ENCODE measurements at places on chromosomes 3 and 15.

GRCh38 chr15:64979252-64979710 is 10.4 kb downstream of the SPG21 start:
- DNase-seq, result no peak

GRCh38 chr15:100588638-100589242 is 13.2 kb downstream of the LINS1 start:
- DNase-seq, result peak; percentile 7

DNA sequence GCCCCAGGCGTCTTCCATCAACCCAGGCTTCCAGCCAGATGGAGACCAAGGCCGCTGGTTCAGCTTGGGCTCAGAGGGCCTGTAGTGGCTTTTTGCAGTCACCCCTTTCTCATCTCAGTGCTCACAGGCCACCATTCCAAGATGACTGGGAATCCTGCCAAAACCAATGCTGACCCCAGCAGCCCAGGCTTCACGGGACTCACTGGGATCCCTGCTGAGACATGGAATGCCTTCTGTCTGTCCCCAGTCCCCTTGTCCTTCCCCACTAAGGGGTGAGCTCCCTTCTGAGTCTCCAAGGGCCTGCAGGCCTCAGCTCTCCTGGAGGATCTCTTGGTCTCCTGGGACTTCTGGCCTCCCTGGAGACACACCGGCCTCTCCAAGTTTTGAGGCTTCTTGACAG is 77.4 kb upstream of the SEC13 start:
- no peak for DNase-seq

DNA sequence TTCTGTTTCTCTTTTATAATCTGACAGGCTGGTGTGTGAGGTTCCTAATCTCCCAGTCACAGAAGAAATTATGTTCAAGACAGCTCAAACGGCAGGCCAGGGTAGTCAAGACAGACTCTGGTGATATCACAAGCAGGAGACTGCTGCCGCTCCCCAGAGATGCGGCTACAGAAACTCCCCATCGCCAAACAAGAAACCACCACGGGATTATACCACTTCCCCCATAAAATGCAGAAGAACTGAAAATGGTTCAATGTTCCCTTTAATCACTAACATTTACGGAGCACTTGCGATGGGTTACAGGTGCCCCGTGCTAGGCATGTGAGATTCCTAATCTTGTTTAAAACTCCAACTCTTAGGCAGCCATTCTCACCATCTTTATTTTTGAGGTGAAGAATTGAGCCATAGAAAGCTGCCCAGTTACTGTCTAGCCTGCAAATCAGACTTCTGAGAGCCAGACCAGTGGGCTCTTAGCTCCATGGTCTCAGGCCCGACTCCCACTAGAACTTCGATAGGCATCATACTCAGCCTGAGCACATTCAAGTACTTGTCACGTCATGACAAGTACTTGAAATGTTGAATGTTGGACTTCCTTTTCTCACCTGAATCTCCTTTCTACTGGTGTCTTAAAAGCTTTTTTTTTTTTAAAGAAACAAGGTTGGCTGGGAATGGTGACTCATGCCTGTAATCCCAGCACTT is 58.4 kb downstream of the TBC1D2B start:
- DNase-seq, result no peak

- no peak for DNase-seq
Observed at GRCh38 chr3:130582457-130583153, 65.6 kb downstream of the COL6A6 start.

DNA sequence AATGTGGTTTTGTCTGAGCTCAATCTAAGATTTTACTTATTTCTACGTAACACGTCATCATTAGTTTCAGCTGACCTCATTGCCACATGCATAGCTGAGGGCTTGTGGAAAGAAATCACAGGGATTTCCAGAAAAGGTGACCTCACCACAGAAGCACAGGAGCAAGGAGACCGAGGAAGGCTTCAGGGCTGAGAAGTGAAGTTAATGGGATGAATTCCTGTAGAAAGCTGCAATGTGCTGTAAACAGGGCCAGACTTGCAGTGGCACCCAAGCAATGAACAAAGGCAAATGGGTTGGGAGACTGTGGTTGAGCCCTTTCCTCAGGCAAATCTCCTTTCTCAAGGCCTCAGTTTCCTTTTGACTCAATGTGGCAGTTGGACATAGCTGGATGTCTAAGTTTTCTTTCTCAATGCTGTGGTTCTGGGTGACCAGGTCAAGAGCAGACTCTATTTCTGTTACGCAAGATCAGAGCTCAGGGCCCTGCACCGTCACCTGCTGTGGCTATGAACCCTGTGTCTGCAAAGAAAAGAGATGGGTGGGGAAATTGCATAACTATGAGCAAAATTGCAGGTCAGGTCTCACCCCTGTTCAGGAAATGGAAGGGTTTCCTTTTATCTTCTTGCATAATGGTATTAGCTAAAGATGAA is 252.2 kb upstream of the TBL1XR1 start:
- DNase-seq, result no peak

- DNase-seq, result no peak
Observed at GRCh38 chr3:155682426-155683343, 62.2 kb downstream of the PLCH1 start.

GRCh38 chr3:127275287-127275781 is 12.5 kb downstream of the PRR20G start:
- no peak for DNase-seq

DNA sequence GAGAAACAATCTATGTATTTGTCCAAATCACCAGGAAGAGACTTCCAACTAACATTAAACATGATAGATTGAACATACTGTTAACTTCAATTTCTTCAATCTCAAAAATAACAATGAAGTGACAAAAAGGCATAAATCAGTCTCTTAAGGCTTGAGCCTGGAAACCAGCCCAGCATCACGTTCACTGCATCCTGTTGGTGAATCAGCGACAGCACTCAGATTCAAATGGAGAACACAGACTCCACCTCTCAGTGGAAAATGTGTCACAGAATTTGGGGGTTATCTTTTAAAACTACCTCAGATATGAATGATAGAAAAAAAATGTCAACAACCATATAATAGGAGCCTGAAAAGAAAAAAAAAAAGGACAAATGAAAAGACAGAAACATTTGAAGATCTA is 212.0 kb downstream of the MINAR1 start:
- DNase-seq, result no peak

GRCh38 chr15:79609506-79609905 is 177.4 kb downstream of the MINAR1 start:
- DNase-seq, result no peak

DNA sequence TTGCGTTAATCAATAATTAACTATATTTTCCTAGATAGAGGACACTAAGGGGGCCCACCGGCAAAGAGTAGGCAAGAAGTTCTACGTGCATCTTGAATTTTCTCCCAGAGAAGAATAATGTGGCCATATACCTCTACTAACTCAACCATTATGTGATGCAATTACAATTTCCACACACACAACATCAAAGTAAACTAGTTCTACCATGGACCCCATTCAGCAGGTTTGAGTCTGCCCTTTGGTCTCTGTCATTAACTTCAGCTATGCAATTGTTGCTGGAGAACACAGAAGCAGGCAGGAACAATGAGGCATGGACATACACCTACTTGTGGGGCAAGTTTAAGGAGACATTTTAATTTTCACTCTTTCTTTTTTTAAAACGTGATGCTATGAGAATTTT is 705.9 kb downstream of the PDCD6IP start:
- no peak for DNase-seq

- DNase-seq, result no peak
Observed at GRCh38 chr3:137764563-137765309, 621 bp downstream of the SOX14 start.

- DNase-seq, result no peak
Observed at GRCh38 chr3:71461114-71461513, 122.4 kb downstream of the FOXP1 start.

GRCh38 chr3:52140769-52141168 is 13.5 kb downstream of the POC1A start:
- DNase-seq, result no peak

DNA sequence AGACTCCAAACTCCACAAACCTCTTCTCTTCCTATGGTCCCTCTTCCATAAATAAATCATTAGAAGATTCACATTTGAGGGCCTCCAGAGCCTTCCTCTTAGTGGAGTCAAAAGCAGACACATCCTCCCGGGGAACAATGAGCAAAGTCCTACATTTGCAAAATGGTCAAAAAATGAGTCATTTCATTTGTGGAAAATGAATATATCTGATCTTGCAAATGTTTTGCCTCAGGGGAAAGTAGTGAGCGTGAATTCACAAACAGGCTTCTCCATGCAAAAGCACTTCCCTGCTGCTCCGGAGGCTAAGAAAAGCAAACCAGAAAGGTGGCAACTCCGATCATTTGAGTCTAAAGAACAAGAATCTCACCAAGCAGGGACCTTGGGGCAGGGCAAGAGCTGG is 86.7 kb upstream of the IQSEC1 start:
- DNase-seq, result no peak

- no peak for DNase-seq
Observed at GRCh38 chr3:71026634-71027578, 556.6 kb downstream of the FOXP1 start.

- no peak for DNase-seq
Observed at GRCh38 chr3:6601374-6601773, 259.5 kb upstream of the GRM7 start.

- DNase-seq, result no peak
Observed at GRCh38 chr3:123743121-123743520, 141.0 kb downstream of the MYLK start.

GRCh38 chr3:69137005-69137404 is 14.6 kb upstream of the LMOD3 start:
- no peak for DNase-seq

- DNase-seq, result no peak
Observed at GRCh38 chr3:124862006-124862405, 25.2 kb downstream of the ITGB5 start.

- no peak for DNase-seq
Observed at GRCh38 chr3:179151474-179151873, 3.3 kb downstream of the PIK3CA start.

DNA sequence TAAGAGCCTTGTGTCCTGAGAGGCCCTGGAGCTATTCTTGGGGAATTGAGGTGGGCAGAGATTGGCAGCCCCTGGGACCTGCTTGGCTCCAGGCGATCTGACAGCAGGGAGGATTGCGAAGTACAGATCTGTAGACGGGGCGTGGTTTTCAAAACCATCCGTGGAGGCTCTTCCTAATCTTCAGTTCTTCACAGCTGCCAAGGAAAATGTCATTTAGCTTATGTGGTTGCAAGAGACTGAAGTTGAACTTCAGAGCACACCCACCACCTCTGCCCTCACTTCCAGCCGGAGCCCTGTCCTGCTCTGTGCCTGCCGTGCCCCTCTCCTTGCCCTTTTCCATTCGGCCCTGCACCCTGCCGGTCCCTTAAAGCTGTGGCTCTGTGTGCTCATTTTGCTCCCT is 12.9 kb downstream of the NISCH start:
- peak; percentile 28 for DNase-seq

DNA sequence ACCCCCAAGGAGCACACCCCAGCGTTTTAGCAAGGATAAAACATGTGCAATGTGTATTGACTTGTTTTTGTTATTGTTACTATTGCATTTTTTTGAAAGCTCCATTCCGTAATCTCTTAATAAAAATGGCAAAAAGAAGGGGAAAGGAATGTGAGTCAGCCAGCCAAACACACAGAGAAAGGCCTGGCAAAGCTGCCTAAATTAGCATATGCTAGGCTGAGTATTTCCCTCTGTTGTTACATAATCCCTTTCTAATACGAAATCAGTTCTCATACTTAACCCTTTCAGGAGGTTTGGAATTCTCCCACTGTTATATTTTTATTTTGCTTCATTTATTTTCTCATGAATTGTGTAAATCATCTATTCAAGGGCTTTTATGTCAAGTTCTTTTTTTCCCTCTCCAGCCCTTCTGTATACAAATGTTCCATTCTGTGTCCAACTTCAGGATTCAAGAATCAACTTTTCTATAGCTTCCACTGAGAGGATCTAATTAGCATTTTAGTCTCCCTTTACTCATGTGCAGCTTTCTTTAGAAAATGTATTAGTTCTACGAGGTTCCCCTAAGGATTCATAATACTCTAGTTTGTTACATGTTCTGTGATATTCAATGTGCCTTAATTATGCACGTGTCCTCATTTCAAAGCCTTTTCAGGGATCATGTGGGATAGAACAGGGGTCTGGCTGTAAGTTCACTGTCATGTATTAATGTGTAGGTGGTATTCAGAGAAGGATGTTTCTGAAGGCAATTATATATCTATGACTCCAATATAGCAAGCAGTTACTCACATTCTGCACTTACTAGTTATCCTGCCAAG is 9.2 kb downstream of the CADM2 start:
- no peak for DNase-seq

- no peak for DNase-seq
Observed at GRCh38 chr3:126955004-126955790, 27.7 kb upstream of the PLXNA1 start.

- peak; percentile 46 for DNase-seq
Observed at GRCh38 chr15:71455107-71455506, 339.8 kb downstream of the THSD4 start.

DNA sequence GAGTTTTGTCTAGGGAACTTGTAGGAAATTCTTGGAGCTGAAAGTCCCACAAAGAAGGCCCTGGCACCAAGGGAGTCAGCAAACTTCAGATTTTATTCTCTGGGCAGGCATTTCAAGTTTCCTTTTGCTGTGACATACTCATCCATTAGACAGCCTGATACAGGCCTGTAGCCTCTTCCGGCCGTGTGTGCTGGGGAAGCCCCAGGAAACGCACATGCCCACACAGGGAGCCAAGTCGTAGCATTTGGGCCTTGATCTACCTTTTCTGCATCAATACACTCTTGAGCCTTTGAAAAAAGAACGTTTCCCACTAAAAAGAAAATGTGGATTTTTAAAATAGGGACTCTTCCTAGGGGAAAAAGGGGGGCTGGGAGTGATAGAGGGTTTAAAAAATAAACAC is 15.0 kb downstream of the TIGIT start:
- no peak for DNase-seq

GRCh38 chr15:63015618-63016017 is 26.9 kb upstream of the TPM1 start:
- DNase-seq, result no peak

DNA sequence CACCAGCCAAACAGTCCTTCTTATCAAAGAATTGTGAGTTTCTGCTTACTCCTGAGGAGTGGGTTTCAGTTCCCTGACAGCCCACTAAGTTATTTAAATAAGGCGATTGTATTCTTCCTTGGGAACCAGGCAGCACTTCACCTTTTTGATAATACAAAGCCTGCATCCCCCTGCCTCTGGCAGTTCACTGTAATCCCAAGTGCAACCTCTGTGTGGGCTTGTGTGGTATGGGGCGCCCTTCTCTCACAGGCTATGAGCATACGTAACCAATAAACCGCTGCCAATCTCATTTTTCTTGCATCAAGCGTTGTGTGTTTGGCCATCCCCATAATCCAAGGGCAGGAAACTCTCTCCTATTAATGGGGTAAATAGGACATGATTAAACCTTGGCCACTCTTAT is 1025.6 kb downstream of the NSUN3 start:
- no peak for DNase-seq
